Mucosa of gallbladder (tissue), 1 donor: ENCODE measurements at places on chromosomes 7 and 10. TPM values are rescaled to one million over a fixed set of nuclear protein-coding genes. Genes with fewer than 3 reads are reported as not detected.

Gene UPK3B
- 3.3 TPM for total RNA-seq

Gene SUN3
- not detected for total RNA-seq

Gene ZNF488
- 1.8 TPM for total RNA-seq

Gene SPDYE2B
- not detected for total RNA-seq

Gene FOXI2
- 0.23 TPM for total RNA-seq

Gene CCL24
- total RNA-seq = 0.92 TPM

Gene KCNIP2
- total RNA-seq = 2.5 TPM

Gene CAMK2B
- total RNA-seq = 0.23 TPM

Gene MUC3A
- total RNA-seq = 230 TPM

Gene ATOH7
- total RNA-seq = not detected

Gene TAC1
- 5.2 TPM for total RNA-seq

Gene CLEC5A
- 11.6 TPM for total RNA-seq

Gene TMEM72
- total RNA-seq = not detected

Gene PIK3CG
- total RNA-seq = 7.1 TPM

Gene THAP5
- 23.2 TPM for total RNA-seq
